ENCODE measurements at places on chromosomes 2 and 18.
A peak's percentile ranks its signal among the peaks of the same experiment; 100 is the strongest.

GRCh38 chr18:42107287-42107686 lies 152.3 kb downstream of the PIK3C3 start:
- DNase-seq = no peak

DNA sequence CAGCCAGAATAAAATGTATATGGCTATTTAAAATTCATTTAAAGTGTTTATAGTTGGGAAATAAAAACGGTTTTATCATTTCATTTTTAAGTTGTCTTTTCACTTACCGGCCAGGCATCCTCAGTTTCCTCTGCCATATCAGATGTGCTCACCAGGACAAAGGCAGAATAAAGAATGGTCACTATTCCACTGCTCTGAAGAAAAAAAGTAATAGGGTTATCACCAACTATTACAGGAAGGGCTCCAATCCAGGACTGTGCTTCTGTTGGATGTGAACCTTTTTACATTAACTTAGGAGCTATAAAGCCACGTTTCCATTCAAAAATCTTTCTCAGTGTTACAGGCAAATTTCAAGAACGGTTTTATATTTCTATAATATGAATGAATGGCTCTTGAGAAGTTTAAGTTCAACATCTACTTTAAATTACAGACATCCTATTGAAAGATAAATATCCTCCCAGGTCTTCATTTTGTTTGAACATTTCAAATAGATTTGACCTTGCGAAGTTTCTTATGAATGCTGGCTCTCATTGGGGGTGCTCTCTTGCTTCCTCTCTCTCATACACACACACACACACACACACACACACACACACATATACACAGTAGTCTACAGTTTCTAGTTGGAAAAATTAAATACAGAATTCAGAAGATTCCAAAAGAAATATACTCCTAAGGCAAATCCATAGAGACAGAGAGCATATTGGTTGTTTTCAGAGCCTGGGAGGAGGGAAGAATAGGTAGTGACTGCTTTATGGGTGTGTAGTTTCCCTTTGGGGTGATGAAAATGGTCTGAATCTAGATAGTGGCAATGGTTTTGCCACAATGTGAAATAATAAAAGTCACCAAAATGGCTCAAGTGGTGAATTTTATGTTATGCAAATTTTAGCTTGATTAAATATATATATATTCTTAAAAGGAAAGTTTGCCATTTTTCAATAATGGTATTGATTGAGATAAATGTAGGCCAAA lies 2.9 kb upstream of the SLC40A1 start:
- no peak for DNase-seq

DNA sequence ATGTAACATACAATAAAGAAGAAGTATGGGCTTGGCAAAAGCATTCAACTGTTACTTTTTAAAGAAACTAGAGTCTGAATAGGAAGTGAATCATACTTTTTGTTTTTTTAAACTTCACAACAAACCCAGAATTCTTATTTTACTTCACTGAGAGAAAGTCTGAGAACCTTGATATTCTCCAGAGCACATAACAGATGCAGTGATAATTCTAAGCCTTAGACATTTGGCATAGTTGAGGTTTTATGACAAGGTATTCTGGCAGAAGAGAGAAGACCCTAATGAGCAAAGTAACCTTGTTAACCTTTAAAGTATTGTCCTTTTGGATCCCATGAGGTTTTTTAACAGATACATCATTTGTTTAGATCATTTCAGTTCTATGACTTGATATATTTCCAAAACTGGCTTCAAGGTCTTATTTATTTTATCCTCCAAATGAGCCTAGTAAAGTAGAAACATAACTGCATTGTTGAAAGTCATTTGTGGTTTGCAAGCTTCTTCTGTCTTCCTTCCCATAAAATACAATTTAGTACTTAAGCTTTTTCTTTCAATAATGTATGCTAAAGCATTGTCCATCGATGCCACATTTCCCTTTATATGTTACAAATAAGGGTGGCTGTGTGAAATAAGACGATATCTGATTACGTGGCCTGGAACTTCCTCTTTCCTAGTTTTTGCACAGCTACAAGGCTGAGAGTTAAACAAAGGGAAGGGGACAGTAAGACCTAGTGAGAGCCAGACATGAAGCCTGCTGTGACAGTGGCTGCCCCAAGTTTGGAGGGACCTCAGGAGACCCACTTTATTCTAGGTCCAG lies 86.1 kb upstream of the ITPRID2 start:
- DNase-seq = peak; percentile 89

DNA sequence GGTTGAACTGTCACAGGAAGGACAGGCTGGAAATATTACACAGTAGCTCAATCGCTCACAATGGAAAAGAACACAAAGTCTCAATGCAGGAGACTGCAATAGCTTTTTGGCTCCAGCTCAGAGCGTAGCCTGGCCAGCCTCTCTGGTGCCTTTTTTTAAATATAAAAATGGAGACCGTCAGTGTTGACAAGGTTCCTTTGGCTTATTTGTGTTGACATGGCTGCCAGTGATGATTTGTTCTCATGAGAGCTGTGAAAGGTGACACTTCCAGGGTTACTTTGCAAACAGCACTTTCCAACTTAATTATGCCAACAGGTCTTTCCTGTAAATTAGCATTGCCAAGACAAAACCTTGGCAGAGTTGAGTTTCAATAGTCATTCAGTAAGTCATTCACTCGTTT lies 70.8 kb downstream of the KCNE4 start:
- DNase-seq = no peak

DNA sequence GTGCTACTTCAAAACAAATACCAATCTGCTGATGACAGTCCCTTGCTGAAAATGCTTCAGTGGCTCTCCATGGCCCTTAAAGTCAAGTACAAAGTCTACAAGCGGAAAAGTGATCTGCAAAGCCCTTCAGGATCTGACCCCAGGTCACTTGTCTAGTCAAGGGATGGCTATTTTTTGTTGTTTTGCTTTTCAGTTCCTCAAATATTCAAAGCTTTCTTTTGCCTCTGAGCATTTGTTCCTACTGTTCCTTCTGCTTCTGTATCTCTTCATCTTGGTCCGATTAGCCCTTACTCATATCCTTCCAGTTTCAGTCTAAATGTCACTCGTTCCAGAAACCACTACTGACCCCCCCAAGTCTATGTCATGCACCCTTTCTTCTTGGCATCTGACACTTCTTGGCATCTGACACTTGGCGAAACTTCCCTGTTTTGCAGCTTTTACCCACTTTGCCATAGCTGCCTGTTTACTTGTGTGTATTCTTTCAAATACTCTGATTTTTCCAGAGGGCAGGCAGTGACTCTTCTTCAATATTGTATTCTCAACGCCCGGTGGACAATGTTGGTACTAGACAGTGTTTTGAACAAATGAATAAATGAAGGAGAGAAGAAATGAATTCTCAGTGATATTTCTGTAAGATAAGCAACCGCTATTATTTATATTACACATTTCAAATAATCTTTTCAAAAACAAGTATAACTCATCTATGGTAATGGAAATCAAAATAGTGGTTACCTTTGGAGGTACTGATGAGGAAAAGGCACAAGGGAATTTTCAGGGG lies 175.9 kb upstream of the FN1 start:
- DNase-seq = no peak

- DNase-seq = no peak
Observed at GRCh38 chr2:95303191-95303919, 6.2 kb downstream of the KCNIP3 start.

DNA sequence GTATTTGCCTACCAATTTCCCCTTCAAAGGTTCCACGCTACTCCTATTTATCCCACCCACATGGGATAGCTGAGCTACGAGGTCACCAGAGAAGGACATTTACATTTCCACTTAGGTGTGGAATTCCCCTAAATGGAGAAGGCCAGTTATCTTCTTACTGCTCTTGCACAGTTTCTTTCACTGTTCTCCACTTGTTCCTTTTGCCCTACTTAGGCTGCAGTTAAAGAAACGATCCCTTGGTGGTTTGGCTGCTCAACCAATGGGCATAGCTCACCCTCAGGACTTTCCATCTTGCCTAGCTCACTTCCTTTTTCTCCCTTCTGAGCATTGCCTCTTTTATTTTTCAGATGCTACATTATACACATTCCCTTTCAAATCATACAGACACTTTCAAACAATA lies 11.2 kb upstream of the NABP1 start:
- DNase-seq = peak; percentile 36

DNA sequence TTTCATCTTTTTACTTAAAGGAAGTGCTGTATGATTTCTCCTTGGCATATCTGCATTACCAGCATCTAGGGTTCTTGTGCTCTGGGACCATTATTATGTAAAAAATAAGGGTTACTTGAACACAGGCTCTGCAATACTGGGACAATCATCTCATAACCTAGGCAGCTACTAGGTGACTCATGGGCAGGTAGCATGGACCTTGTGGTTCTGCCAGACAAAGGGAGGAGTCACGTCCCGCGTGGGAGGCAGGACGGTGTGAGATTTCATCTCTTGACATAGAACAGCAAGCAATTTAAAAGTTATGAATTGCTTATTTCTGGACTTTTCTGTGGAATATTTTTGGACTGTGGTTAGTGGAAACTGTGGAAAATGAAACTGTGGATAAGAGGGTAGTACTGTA lies 34.1 kb downstream of the ASAP2 start:
- no peak for DNase-seq

DNA sequence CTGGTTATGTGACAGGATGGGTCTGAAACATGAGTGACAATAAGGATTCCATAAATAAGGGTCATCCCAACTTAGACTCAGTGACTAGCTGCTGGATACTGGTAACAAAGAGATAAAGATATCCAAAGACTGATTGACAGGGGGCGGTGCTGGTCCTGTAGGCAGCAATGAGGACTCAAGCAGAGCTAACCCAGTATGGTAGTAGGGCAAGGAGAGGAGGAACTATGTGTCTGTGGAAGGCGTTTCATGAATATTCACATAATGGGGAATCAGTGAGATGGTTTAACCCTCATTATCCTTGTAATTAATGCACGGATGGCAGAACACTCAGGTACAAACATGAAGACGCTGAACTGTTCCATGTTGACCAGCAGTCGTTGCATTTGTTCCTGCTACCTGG lies 102.5 kb upstream of the EML6 start:
- no peak for DNase-seq

DNA sequence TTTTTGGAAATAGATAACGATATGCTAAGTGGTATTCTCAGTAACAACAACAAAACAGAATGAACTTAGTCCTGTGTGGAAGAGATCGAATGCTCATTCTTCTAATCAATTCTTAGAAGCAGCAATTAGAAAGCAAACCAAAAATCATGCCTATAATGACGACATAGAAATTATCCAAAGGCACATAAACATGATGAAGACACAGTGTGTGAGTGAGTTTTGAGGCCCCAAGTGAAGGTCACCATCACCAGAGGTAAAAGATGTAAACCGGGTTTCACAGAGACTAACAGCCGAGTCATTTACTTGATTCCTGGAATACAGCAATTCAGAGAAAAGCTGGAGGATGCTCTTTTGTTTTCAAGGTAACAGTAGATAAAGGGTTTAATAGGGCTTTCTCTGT lies 509.2 kb downstream of the TDRD15 start:
- no peak for DNase-seq

DNA sequence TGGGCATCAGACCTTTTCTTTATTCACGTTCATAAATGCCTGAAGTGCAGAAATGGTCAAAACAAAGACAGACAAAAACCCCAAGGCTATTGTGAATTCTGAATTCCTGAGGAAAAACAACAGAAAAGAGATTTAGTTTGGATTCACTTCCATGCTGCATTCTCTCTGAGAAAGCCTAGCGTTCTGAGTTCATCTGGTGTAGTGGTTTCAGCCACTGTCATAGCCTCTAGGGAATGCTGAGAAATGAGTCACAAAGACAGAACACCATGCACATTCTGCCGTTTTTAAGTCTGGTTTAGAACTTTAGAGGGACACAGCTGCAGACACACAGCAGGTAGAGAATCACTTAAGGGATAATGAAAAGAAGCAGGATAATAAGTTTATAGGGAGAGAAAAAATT lies 93.8 kb downstream of the LRP1B start:
- peak; percentile 68 for DNase-seq

GRCh38 chr18:75358928-75359327 lies 68.6 kb downstream of the SMIM21 start:
- peak; percentile 67 for DNase-seq

GRCh38 chr18:3059272-3059671 lies 46.3 kb upstream of the LPIN2 start:
- DNase-seq = no peak

DNA sequence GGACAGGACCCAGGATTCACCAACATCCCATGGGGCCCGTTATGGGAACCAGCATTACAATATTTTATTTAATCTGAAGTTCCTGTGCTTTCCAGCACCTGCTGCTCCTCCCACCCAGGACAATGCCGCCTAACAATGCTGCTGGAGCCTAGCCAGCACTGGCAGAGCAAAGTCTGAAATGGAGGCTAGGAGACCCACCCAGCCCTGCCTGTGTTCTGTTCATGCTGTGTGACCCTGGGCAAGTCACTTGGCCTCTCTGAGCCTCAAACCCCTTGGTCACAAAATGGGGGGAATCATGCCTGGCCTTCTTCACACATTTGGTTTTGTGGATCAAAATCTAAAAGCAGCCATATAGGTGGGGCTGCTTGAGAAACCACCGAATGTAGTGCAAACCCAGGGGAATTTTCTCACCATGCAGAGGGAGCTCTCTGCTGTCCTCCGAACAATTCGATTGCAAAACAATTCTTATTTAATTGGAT lies 38.5 kb upstream of the ODC1 start:
- no peak for DNase-seq

DNA sequence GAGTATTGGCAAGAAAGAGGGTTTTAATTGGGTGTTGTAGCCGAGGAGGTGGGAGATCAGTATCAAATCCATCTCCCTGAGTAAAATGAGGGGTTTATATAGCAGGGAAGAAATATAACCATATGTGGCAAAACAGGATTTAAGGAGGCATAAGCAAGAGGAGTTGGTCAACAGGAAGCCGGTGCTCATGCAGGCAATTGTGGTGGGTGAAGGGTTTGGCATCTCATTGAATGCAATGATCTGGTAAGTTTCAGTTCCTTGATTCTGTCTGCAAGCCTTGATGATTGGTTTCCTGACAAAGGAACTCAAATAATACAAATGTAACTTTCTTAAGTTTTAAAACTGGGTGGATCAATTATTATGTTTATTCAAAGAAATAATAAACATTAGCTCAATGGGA lies 564.4 kb upstream of the LINC00305 start:
- no peak for DNase-seq

GRCh38 chr18:55138401-55138800 lies 179.1 kb upstream of the CCDC68 start:
- DNase-seq = no peak

DNA sequence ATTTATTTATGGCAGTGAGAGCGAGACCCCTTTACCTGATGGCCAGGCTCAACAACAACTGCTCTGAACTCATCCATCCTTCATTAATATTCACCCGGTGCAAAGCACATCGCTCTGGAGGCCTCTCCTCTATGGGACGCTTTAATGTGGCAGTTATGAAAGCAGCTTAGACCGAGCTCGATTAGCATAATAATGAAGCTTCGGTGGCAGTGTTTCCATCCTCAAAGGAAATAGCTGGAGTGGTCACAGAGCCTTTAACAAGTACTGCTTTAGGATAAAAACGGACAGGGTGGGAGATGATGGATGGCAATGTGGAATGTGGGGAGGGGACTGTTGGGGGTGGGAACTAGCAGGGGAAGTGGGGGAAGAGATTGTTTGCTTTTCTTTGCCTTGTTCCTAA lies 243.9 kb downstream of the SLC4A3 start:
- DNase-seq = no peak

GRCh38 chr2:194166818-194167217 lies 1490.2 kb upstream of the SLC39A10 start:
- DNase-seq = peak; percentile 27

GRCh38 chr2:3759761-3760160 lies 56.4 kb downstream of the DCDC2C start:
- DNase-seq = no peak
